Bone marrow (tissue), 2 donors: ENCODE measurements at places on chromosomes 16 and 17.

- DNase-seq: no peak
These were observed 101.8 kb downstream of the FTO start for GRCh38 chr16:53805752-53806151.

GRCh38 chr17:67718325-67718941, 697 bp downstream of the NOL11 start:
- DNase-seq: no peak

GRCh38 chr16:85649411-85650134, 36.5 kb downstream of the GSE1 start:
- no peak for DNase-seq

DNA sequence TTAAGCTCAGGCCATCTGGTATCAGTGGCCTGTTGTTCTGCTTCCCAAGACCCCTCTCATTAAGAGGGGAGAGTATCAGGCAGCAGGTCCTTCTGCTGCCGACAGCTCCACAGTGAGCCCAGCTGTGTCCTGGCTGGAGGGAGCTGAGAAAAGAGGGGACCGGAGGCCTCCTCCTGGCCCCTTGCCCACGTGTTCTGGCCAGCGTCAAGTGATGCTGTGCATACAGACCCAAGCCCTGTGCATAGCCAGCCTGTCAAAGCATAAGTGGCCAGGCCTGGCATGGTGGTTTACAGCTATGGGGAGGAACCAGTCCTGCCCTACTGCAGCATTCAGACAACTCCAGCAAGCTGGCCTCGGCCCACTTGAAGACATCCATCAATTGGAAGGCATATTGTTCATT, 48.0 kb downstream of the ABCC6 start:
- DNase-seq: no peak

DNA sequence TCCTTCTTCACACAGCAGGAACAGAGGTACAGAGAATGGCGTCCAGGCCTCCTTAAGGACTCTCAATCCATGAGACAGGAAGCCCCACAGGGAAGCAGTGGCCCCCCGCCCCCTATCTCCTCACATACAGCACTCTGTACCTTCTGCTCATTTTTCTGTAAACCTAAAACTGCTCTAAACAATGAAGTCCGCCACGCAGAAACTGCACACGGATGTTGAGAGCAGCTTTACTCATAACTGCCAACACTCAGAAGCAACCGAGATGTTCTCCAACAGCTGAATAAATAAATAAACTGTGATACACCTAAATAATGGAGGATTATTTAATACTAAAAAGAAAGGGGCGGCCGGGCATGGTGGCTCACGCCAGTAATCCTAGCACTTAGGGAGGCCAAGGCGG, 9.9 kb downstream of the TBC1D16 start:
- no peak for DNase-seq

DNA sequence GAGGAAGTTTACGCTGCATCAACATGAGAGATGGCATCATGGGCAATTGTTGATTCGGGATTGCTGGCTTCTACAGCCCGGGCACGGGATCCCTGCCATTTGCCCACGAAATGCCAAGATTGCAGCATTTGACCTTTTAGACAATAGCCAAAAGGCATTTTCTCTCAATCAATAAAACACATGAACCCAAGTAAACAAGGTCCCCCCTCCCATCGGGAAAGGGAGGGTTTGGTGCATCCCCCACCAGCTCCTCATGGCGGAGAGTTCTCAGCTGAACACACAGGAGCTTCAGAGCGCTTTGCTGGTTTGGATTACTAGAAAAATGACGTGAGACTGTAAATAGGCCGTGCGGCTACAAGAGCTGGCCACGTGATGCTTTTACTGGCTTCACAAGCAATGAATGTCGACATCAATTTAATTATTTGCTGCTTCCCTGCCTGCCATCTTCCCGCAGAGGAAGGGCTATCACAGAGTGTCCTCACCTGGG, 147.6 kb downstream of the C16orf95 start:
- DNase-seq: no peak

- no peak for DNase-seq
These were observed 191.3 kb downstream of the NTN1 start for GRCh38 chr17:9212376-9213302.

GRCh38 chr17:43860077-43860725, 13.2 kb downstream of the CD300LG start:
- no peak for DNase-seq

DNA sequence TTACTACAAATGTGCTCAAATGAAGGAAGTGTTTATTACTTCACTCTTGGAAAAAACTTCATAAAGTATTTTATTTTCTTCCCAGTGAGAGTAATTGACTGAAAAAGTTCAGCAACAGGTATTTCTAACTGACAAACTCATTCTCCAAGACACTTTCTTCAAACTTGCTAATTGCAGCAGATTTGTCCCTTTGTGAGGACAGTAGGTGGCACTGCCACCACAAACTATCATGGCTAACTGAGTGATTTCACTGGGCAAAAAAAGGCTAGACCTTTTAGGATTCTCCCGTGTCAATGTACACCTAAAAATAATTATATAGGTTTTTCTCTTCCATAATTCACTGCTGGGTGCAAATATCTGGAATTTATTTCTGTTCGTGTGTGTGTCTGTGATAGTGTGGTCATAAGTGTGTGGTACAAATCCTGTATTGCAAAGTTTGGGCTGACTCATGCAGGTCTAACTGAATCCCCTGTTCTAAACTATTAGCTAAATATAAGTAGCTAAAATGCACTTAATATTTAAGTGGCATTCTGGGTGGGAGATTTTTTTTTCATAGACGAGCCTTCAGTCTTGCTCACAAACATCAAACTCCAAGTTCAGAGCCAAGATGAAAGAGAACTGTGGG, 3.9 kb downstream of the HS3ST3A1 start:
- no peak for DNase-seq

GRCh38 chr17:42508426-42509165, 27.4 kb upstream of the NAGLU start:
- no peak for DNase-seq

DNA sequence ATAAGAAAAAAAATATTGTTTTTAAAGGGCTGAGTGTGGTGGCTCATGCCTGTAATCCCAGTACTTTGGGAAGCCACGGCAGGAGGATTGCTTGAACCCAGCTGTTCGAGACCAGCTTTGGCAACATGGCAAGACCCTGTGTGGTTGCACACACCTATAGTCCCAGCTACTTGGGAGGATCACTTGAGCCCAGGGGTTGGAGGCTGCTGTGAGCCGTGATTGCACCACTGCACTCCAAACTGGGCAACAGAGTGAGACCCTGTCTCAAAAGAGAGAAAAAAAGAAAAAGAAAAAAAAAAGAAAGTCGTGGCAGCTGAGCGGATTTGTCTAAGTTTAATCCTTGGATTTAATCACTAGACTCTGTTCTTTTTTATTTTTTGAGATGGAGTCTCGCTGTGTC, 6.3 kb upstream of the FCSK start:
- no peak for DNase-seq

GRCh38 chr17:30222721-30223175, 12.7 kb downstream of the SLC6A4 start:
- DNase-seq: no peak

DNA sequence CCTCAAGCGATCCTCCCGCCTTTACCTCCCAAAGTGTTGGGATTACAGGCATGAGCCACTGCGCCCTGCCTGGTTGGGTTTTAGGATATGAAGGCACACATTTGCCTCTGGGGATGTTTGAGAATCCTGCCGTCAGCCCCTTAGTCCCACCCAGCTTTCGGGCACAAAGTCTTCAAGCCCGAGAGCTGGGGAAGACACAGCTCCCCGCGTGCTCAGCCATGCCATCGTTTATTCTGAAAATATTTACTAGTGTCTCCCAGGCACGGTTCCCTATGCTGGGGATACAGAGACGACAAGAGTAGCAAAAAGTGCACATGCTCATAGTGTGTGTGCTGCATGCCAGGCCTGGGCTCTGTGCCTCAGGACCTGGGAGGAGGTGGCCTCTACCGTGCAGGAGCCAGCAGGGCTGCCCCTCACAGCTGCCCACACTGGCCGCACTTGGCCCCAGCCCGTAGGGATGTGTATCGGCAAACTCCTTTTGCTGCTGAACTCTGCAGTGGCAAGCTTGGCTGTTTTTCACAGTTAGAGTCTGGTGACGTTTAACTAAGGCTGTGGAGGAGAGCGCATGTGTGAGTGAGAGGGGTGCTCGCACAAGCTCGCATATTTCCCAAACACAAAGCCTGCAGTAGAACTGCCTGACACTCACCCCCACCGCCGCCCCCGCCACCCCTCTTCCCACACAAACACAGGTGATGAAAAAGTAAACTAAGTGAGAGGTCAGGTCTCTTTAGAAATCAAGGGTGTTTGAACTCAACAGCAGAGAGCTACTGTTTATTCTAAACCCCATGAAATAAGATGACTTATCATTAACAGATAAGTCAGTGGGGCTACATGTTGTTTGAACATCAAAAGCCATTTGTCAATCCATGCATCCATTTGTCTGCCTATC, 266.4 kb downstream of the MRTFB start:
- no peak for DNase-seq

DNA sequence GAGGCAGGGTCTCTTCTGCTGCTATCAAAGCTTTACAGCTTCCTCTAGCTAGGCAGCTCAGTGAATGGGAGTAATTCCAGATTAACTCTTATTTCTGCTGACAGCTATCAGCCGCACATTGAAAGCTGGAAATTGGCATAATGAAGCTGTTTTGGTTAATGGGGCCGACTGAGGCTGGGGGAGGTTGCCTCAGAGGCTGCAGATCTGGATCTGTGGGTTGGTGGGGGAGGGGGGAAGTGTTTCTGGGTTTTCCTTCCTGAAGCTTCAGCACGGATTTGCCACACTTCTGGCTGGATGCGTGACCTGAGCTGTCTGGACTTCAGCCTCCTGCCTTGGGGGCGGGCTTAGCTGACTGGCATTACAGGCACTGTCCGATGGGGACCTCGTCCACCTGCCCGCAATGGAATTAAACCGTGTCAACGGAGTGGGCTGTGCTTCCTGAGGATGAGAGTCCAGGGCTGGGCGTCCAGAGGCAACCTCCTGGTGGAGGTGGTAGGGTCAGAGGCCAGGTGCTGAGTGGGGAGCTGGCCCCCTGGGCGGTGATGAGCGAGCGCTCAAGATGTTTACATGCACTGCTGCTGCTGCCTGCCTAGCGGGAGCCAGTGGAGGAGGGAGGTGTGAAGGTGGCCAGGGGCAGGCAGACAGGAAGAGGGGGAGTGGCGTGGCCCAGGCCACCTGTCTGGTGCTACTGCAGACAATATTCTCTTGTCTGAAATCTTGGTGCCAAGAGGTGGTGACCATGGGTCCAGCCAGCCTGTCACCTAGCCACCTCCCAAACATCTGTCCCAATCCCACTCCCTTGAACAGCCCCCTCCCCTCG, 6.7 kb upstream of the ABCC3 start:
- no peak for DNase-seq

DNA sequence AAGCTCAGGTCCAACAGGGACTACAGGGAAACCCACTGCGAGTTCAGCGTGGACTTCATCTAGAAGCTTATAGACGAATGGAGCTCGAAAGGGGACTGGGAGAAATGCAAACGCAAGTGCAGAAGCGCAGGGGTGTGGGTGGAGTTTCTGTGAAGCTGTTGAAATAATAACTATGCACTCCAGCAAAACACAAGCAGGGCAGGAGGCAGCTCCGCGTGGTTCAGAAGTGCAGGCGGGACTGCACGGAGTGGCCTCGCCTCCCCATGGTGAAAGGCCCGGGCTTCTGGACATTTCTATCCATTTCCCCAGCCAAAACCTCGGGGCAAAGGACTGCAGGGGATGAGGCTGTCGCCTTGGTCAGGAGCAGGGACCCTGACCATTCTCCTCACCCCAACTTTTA, 74.5 kb downstream of the ZNF423 start:
- no peak for DNase-seq

DNA sequence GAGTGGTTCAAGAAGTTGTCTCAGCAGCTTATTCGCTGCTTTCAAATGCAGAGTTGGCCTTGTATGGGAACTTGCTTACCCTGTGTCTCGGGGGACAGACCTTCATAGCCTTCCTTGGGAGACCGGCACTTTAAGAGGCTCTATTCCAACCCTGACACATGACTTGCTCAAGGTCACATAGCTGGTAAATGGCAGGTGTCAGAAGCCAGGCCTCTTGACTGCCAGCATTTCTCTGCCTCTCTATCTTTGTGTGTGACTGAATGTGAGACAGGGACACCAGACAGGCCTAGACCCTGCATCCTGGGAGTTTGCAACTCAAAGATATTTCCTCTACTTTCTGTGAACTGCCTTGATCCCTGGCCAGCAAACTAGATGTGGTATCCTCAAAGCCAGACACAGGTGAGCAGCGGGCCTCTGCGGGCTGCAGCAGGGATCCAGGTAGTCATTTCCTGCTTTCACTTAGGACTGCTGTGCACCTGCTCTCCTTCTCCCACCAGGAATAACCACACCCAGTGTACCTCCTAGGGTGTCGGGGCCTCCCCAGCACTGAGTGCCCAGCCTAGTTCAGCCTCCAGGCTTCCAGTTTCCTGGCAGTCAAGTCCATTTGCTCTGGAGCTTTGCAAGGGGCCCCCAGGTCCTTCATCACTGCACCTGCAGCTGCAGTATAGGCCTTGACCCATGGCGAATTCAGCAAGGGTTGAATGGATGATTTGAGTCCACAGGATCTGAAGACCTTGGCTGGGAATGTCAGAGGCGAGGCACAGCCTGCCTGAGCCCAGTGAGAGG, 116.6 kb upstream of the TNRC6C start:
- DNase-seq: no peak

GRCh38 chr17:40952661-40953060, 14.1 kb downstream of the KRT39 start:
- DNase-seq: no peak

- DNase-seq: no peak
These were observed 44.1 kb upstream of the GRIN2A start for GRCh38 chr16:10226141-10226986.

DNA sequence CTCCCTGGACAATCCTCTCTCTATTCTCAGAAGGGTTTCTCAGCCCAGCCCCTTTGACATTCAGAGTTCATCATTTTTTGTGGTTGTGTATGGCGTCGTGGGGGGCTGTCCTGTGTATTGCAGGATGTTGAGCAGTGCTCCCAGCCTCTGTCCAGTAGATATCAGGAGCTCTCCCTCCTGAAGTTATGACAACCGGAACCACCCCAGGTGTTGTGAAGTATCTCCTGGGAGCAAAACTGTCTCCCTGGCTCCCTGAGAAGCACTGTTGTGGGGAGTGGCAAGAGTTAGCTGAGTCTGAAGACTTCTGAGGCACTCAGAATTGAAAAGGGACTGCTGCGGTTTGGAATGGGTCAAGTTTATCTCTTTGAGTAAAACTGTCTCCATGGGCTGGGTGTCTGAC, 55.9 kb upstream of the MGAT5B start:
- no peak for DNase-seq

GRCh38 chr17:31608659-31609254, 217.3 kb downstream of the RAB11FIP4 start:
- no peak for DNase-seq

DNA sequence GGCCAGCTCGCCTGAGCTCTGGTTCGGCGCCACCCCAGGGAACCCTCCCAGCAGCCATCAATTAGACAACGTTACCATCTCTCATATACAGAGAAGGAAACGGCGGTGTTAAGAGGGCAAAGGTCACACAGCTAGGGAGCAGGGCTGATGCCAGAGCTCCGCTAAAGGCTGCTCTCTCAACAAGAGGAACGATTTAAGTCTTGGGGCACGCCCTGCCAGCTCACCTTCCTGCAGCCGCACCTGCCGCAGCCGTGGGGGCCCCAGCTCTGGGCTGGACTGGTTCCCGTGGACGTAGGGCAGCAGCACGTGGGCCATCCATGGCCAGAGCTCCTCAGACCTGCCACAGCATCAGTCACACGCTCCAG, 43.5 kb downstream of the PKD1 start:
- DNase-seq: no peak

- DNase-seq: no peak
These were observed 44.4 kb downstream of the TNRC6A start for GRCh38 chr16:24773771-24774427.

- DNase-seq: no peak
These were observed 17.4 kb downstream of the MFSD11 start for GRCh38 chr17:76755285-76755684.
